ENCODE measurements at places on chromosomes 1 and 21.

DNA sequence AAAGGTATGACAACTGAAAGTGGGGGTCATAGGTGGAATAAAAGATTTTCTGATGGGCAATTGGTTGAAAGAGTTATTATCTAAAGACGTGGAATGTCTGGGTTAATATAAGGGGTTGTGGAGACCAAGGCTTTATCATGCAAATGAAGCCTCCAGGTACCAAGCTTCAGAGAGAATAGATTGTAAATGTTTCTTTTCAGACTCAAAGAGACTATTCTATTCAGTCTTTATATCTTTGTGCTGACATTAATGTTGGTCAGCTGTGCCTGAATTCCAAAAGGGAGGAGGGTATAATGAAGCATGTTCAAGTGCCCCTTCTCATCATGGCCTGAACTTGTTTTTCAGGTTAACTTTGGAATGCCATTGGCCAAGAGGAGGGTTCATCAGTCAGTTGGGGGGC lies 145.3 kb downstream of the SETD4 start:
- DNase-seq = no peak

GRCh38 chr1:43522776-43523480 lies 7.8 kb upstream of the PTPRF start:
- DNase-seq = no peak

- DNase-seq = no peak
Measured at GRCh38 chr1:240056350-240056749, 35.3 kb upstream of the FMN2 start.

DNA sequence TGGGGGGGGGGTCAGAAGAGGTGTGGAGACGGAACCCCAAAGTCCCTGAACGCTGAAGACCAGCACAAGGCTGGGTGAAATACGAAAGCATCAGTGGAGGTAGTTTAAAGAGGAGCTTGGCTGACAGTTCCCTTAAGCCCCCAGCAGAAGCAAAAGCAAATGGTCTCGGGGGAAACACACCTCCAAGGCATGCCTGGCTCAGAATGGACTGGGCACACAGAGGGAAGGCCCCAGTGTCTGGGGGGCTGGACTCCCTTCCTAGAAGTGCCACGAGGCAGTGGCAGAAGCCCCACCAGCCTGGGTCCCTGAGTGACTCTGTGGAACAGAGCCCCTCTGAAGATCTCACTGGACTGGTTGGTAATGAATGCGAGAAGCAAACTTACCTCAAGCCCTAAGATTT lies 43.9 kb downstream of the UBE2G2 start:
- DNase-seq = no peak
